Fibroblast of lung (primary cell): ENCODE measurements at places on chromosomes 2 and 18. TPM values are rescaled to one million over a fixed set of nuclear protein-coding genes. Genes with fewer than 3 reads are reported as not detected.

- no peaks in the 10 kb centered on the region for H3K27me3 ChIP-seq
Observed at GRCh38 chr18:62258093-62258492, 67.0 kb upstream of the TNFRSF11A start.

GRCh38 chr2:6667326-6667725 is 198.4 kb downstream of the CMPK2 start:
- peak; percentile 62 for DNase-seq
- no peaks in the 10 kb centered on the region for H3K36me3 ChIP-seq
- no peak overlapping the region for H3K27ac ChIP-seq
- H3K4me1 ChIP-seq, result no peaks in the 10 kb centered on the region
- H3K27me3 ChIP-seq, result no peaks in the 10 kb centered on the region

DNA sequence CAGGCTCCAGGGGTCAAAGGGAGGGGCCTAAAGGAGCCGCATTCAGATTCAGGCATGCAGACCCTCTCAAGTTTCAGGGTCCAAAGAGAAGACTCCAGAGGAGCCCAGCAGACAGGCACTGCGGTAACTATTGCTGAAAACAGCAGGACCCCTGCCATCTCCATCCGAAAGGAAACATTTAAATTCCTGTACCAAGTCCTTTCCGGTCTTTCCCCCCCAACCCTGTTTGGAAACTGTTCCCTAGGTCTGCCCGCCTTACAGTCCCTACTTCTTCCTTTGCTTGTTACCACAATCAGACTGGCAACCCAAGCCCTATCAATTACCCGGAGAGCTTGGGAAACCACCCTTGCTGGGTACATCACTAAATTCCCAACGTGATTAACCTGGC is 82.0 kb downstream of the DNMT3A start:
- H3K4me1 ChIP-seq, result no peaks in the 10 kb centered on the region
- no peaks in the 10 kb centered on the region for H3K36me3 ChIP-seq

DNA sequence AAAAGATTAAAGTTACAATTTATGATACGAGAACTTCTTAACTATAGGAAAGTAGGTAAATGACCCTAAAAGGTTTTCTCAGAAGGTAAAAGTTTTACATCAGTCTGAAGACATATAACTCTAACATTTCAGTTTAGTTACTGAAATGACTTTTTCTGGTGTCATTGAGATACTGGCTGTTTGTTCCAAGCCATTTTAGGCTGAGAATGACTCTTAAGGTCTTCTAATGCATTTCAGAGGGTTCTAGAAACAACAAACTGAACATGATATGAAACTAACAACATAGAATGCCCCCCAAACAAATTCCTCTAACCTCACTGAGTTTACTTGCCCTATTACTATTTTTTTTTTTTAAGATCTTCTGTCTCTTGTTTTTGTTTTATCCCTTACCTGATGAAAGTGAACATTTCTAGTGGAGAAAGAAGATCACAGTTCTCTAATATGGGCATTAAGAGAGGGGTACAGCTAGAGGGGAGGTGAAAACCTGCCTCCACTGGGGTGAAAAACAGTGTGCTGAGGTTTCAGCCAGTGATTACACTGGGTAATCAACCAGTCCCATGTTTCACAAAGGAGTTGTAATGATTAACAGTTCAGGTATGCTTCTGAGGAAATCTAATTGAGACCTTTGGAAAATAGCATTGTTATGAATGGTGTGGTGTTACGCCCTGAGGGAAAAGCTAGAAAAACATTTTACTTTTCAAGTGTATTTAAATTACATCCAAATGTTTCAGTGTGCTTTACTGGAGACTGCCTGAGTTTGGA is 11.2 kb downstream of the NABP1 start:
- H3K27me3 ChIP-seq, result no peaks in the 10 kb centered on the region
- DNase-seq, result peak; percentile 57
- peak overlapping the region; percentile 24 for H3K27ac ChIP-seq
- H3K4me3 ChIP-seq, result no peak overlapping the region
- H3K4me1 ChIP-seq, result peaks cover 17% of the 10 kb centered on the region

DNA sequence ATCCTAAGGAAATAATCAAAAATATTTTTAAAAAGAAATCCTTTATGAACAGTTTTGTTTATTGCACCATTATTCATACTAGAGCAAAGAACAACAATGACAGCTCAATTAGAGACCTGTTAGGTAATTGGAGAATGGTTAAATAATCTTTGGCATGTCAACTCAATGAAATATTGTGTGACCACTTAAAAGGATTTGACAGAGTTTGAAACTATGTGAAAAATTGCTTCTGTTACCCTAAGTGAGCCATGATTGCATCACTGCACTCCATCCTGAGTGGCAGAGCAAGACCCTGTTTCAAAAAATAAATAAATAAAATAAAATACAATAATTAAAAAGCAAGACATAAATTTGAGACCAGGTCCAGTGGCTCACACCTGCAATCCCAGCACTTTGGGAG is 66.1 kb upstream of the ATP8B1 start:
- no peaks in the 10 kb centered on the region for H3K36me3 ChIP-seq
- no peaks in the 10 kb centered on the region for H3K27me3 ChIP-seq

DNA sequence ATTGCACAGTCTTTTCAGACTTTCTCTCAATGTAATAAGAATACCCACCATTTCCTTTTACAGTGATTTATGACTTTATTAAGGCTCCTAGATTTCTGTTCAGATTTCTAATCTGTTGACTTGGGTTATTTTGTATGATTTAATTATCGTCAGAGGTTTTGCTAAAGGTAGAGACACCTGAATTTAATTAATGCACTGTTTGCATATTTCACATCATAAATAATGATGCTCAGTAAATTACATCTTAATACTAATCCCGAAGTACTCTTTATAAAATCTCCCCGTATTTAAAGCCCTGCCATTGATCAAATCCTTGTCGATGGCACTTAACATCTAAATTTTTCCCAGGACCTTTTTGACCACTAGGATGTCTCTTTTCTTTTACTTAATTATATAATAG is 399.9 kb downstream of the MEIS1 start:
- H3K4me3 ChIP-seq, result no peak overlapping the region
- no peaks in the 10 kb centered on the region for H3K36me3 ChIP-seq

GRCh38 chr2:10993001-10993481 is 81.3 kb downstream of the KCNF1 start:
- H3K4me3 ChIP-seq, result no peak overlapping the region

DNA sequence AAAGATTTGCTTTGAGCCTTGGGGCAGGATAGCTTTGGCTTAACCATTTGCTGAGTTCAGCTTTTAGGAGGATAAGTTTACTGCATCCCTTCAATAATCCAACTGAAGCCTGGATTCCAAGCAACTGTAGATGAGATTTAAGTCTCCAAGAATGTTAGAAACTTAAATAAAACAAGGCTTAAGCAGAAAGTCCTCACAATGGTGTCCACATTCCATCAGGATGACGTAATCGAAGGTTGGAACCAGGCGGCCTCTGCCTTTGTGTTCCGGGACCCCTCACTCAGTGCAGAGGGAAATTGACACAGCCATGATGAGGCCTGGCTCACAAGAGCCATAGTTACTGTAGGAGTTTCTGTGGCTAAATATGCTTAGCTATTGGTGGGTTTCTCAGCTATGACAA is 260.4 kb downstream of the LPIN1 start:
- no peaks in the 10 kb centered on the region for H3K4me1 ChIP-seq
- H3K27ac ChIP-seq, result no peak overlapping the region
- DNase-seq, result peak; percentile 78

- no peaks in the 10 kb centered on the region for H3K27me3 ChIP-seq
- H3K4me1 ChIP-seq, result no peaks in the 10 kb centered on the region
- H3K4me3 ChIP-seq, result no peak overlapping the region
- DNase-seq, result peak; percentile 12
- no peaks in the 10 kb centered on the region for H3K36me3 ChIP-seq
Observed at GRCh38 chr18:46856973-46857372, 60.3 kb downstream of the PIAS2 start.

DNA sequence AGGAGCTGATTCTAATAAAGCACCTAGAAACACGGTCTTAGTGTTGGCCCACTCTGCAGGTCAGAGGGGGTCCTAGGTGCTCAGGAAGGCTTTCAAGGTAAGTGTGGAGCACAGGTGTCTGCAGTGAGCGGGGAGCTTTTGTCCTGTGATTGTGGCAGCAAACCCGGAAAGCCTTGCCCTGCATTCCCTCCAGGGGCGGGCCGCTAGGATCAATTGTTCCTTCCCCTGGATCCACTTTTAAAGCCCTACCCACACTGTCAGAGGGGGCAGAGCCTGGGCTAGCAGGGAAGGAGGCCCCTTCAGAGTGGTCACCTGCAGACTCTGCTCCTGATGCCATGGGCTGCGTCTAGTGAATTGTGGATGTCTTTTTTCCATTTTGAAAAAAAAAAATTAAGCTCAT is 176.0 kb downstream of the CTIF start:
- H3K27ac ChIP-seq, result no peak overlapping the region
- peaks cover 8% of the 10 kb centered on the region for H3K4me1 ChIP-seq
- H3K36me3 ChIP-seq, result peaks cover 12% of the 10 kb centered on the region
- no peaks in the 10 kb centered on the region for H3K27me3 ChIP-seq

DNA sequence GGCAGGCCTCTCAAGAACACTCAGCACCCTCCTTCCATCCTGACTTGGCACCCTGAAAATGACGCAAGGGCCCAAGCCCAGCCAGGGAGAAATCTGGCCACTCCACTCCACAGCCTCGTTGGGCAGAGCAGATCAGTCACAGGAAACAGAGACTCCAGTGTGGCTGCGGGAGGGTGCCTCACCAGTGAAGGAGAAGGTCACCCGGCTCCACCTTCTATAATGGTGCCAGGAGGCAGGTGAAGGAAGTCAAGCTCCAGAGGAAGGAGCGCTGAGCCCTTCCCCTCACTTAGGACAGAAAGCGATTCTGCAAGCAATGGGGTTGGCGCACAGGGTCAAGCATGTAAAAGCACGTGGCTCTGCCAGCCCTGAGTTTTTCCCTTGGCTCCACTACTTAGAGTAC is 35.3 kb downstream of the CRACDL start:
- no peaks in the 10 kb centered on the region for H3K4me1 ChIP-seq
- DNase-seq, result no peak
- H3K36me3 ChIP-seq, result no peaks in the 10 kb centered on the region
- no peak overlapping the region for H3K4me3 ChIP-seq
- H3K27ac ChIP-seq, result no peak overlapping the region

- H3K27ac ChIP-seq, result no peak overlapping the region
- no peak overlapping the region for H3K4me3 ChIP-seq
- no peak for DNase-seq
- H3K4me1 ChIP-seq, result peaks cover 7% of the 10 kb centered on the region
- peaks cover 2% of the 10 kb centered on the region for H3K27me3 ChIP-seq
Observed at GRCh38 chr2:10035633-10036032, 7.7 kb upstream of the KLF11 start.

DNA sequence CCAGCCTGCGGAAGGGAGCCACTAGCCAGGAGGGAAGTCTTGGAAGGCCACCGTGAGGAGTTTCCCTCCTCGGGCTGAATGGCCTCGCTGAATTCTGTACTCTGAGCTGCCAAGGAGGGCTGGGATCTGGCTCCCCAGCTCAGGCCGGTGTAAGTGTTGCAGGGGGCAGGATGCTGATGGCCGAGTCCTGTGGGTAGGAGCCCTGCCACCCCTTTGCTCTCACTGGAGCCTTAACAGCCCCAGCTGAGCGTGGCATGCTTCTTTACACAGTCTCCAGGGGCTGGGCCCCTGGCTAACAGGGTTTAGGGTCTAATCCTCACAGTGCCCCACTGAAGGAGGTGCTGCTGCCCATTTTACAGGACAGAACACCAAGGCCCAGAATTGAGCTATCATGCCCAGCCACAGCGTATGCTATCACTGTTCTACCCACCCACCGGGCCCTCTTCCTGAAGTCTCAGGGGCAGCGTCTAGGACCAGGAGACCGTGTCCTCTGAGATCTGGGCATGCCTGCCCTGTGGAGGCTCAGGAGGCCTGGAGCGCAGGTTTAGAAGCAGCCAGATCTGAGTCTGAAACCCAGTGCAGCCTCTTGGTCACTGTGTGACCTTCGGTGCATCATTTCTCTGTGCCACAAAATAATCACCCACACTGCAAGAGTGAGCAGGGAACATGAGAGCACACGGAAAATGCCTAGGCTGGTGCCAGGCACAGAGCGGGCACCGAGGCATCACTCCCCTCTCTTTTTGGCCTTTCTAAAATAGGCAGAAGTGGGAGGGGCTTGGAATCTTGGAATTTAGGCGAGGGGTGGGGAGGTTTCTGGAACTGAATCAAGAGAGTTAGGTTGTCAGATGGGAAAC is 42.9 kb downstream of the TMEM37 start:
- no peaks in the 10 kb centered on the region for H3K36me3 ChIP-seq
- no peak overlapping the region for H3K4me3 ChIP-seq
- H3K27me3 ChIP-seq, result no peaks in the 10 kb centered on the region
- H3K27ac ChIP-seq, result no peak overlapping the region
- no peak for DNase-seq

DNA sequence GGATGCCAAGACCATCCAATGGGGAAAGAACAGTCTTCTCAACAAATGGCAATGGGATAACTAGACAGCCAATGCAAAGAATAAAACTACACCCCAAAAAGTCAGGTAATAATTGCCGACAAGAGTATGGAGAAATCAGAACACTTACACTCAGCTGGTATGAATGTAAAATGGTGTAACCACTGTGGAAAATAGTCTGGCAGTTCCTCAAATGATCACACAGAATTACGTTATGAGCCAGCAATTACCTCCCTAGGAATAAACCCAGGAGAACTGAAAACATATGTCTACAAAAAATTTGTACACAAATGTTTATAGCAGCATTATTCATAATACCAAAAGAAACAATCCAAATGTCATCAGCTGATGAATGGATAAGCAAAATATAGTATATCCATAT is 8.8 kb downstream of the IWS1 start:
- DNase-seq, result peak; percentile 7
- peaks cover 6% of the 10 kb centered on the region for H3K4me1 ChIP-seq
- peaks cover 8% of the 10 kb centered on the region for H3K36me3 ChIP-seq

DNA sequence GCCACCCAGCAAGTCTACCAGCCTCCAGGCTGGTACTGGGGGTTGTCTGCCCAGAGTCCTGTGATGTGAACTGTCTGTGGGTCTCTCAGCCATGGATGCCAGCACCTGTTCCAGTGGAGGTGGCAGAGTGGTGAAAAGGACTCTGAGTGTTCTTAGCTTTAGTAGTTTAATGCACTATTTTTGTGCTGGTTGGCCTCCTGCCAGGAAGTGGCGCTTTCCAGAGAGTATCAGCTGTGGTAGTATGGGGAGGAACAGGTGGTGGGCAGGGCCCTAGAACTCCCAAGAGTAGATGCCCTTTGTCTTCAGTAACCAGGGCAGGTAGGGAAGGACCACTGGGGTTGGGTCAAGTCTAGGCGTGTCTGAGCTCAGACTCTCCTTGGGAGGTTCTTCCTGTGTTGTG is 356.7 kb downstream of the STK39 start:
- H3K4me3 ChIP-seq, result no peak overlapping the region
- no peak for DNase-seq
- H3K27me3 ChIP-seq, result no peaks in the 10 kb centered on the region
- no peaks in the 10 kb centered on the region for H3K36me3 ChIP-seq

DNA sequence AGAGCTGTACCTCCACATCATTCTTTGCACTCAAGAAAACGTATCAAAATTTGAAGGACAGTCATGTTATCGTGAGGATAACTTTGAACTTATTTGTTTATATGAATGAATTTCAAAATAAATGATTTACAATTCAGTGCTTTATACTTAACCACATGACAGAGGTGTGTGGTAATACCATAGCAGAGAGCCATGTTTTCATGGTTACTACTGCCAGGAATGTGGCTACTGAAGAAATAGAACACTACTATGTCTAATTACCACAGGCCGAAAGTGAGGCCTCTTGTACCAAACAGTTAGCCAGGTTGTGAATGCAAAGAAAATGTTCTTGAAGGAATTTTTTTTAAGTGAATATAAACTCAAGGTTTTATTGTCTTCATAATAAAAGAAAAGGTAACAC is 49.2 kb downstream of the AAK1 start:
- no peak overlapping the region for H3K4me3 ChIP-seq
- H3K27ac ChIP-seq, result no peak overlapping the region
- H3K27me3 ChIP-seq, result no peaks in the 10 kb centered on the region
- peaks cover 3% of the 10 kb centered on the region for H3K4me1 ChIP-seq

The ANAPC1 gene
- total RNA-seq, result 42.1 and 46.1 TPM in 2 replicates

The ATL2 gene
- total RNA-seq, result 62.1 and 70.7 TPM in 2 replicates

The RAB27B gene
- 0.77 and 0.99 TPM in 2 replicates for total RNA-seq

The INO80D gene
- total RNA-seq, result 5.1 and 7.4 TPM in 2 replicates

The CCDC138 gene
- total RNA-seq, result 3.3 and 4.1 TPM in 2 replicates
